ENCODE measurements at places on chromosomes 12 and 14. TPM values are rescaled to one million over a fixed set of nuclear protein-coding genes. Genes with fewer than 3 reads are reported as not detected.
A peak's percentile ranks its signal among the peaks of the same experiment; 100 is the strongest.

GRCh38 chr12:117100251-117100650 lies 1.0 kb upstream of the TESC start:
- peak; percentile 57 for DNase-seq

- no peak for DNase-seq
These were observed 189.4 kb downstream of the NUAK1 start for GRCh38 chr12:105949391-105949790.

- DNase-seq: no peak
These were observed 126.9 kb downstream of the SLC25A21 start for GRCh38 chr14:37045340-37046061.

DNA sequence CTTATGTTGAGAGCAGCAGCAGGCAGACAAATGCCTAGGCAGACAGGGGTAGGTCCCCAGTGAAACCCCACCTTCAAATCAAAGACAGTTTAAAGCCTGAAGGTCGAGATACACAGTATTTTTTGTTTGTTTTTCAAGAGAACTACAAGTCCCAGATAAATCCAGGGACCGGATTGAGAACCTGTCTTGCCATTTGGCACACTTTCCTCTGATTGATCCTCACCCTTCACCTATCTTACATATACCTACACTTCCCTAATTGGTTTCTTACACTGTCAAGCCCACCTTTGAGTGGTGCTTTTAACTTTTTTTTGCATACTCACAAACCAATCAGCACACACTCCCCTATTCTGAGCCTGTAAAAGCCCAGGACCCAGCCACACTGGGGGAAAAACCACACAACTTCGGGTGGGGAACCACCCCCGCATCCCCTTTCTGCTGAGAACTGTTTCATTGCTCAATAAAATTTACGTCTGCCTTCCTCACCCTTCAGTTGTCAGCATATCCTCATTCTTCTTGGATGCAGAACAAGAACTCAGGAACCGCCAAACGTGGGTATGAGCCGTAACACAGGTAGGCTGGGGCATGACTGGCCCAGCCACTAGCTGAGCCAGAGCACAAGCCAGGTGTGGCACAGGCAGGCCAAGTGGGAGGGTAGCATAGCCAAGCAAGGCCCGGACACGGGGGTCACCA lies 11.1 kb downstream of the DICER1 start:
- DNase-seq: no peak

DNA sequence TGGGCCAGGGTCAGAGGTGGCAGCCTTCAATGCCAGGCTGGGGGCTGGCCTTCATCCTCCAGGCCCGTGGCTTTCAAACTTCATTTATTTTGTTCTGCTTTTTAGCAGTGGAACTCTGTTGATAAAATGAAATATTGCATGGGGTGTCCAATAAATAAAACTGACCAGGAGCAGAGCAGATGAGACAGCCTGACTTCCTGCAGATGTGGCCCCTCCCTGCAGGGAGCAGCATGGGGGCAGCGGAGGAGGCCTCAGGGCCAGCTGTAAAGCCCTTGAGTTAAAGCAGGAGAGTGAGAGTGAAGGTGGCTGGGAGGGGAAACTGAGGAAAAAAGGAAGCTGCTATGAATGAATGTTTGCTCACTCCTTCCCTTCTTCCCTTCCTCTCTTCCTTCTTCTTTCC lies 120.3 kb downstream of the RPAP3 start:
- no peak for DNase-seq

DNA sequence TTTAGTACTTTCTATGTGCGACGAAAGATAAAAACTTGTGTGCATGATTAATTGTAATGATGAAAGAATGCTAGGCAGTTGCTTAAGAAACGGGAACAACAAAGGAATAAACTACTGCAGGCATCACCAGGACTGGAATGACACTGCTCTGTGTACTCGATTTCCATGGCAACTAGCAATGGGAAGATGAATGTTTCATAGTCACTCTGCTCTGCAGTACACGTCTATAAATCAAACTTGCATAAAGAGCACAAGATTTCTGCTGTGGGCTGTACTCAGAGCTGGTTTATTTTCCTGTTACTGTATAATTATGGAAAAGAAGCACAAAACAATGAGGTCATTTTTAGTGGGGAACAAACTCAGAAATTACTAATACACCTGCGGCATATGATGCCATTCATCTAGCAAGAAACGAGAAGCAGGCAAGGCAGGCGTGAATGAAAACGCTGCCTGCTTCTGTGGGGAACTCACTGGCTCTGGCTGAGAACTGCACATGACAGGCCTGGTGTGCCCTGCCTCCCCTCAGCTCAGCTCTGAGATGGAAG lies 41.8 kb downstream of the EFCAB11 start:
- peak; percentile 99 for DNase-seq

- no peak for DNase-seq
These were observed 8.1 kb upstream of the ALDH1L2 start for GRCh38 chr12:105092336-105092735.

DNA sequence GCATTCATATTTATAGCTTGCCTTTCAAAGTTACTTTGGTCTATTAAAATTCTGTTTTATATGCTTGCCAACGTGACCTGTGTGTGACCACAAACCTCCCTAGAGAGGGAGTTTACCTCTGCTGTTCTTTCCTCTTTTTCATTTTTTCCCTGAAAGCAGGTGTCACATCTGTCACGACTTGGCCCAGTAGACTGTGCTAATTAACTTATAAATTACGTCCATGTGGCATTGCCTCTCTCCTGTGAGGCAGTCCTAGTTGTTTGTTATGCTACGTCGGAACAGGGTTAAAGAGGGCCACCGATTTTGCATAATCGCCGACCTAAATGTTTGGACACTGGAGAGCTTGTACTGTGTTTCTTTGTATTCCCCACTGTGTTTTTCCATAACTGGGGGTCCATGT lies 343.9 kb upstream of the FLRT2 start:
- no peak for DNase-seq

DNA sequence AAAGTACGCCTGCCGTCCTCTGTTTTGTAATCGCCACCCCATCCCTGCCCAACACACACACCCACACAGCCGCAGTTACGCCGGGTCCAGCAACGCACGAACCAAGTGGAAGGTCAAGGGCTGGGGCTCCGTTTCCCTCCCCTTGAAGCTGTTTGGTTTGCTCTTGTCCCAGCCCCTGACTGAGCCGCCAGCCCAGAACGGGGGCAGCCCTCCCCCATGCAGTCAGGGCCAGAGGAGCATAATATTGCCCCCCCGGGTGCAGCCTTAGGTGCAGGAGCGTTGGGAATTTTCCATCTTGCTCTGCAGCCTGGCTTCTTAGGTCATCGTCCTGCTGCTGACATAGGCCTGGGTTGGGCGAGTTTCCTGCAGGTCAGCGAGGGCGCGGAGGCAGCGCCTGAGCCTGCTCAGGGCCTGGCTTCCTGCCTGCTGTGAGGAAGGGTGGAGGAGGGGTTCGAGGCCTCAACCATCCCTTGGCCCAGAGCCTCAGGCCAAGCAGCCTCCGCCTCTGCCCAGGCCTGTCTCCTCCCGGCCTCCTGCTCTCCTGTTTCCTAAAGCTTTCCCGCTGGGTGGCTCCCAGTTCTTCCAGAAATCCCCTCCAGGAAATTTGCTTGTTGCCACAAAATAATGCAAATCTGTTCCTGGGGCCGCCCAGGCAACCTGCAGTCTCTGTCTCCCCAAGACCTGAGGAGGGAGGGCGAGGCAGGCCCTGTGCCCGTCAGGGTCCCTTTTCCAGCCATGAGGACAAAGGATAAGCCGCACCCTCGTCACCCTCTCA lies 44.5 kb downstream of the PSMA6 start:
- DNase-seq: no peak

DNA sequence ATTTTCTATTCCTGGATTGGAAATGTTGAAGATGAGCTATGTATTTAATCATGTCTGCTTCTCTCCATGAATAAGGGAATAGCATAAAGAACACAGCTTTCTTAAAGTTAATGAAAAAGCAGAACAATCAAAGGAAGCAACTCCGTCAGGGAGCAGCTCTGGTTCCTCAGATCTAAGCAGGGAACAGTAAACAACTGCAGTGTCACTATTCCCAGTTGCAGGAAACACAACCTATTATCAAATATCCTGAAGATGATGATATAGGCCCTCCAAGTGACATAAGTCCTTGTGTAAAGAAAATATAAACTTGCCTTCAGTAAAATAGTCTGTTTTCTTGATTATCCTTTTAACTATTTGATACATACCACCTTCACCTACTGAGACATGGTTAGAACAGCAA lies 228.1 kb downstream of the KCNC2 start:
- DNase-seq: no peak

DNA sequence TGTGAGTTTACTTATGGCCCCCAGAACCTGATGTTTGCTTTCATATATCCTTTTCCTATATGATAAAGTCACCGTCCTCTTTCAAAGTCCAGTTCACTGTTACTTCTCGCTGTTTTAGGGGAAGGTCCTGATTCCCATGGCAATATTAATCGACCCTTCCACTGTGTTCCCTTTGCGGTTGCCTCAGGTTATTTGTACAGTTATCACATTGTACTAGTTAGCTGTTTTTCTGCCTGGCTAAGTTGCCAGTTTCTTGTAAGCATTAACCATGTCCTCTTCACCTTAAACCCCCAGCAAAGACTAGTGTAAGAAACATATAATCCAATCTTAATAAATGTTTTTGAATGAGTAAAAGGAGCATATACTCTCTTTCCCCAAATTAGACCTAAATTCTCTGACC lies 115.0 kb upstream of the PPFIA2 start:
- DNase-seq: no peak

DNA sequence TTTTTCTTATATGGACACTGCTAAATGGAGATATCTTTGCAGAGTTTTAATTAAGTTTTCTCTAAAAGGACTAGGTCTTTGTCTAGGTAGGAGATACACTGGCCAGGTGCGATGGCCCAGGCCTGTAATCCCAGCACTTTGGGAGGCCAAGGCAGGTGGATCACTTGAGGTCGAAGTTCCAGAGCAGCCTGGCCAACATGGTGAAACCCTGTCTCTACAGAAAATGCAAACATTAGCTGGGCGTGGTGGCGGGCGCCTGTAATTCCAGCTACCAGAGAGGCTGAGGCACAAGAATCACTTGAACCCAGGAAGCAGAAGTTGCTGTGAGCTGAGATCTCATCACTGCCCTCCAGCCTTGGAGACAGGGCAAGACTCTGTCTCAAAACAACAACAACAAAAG lies 17.1 kb upstream of the CERS5 start:
- no peak for DNase-seq

DNA sequence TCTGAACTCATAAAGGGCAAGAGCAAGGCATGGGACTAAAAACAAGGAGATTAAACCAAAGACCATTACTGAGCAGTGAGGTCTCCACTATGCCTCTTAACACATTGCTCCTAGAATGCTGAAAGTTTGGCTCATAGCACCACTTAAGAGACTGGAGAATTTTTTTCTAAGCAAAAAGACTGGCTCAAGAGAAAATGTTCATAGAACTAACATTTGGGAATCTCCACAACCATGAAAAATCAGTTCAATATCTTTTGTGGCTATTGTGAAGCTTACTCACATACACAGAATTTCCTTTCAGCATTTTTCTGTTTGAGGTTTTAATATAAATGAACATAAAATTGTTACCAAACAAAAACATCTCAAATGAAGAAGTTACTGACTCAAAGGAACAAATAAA lies 255.8 kb downstream of the CCDC91 start:
- peak; percentile 6 for DNase-seq

GRCh38 chr12:119476951-119477350 lies 116.6 kb upstream of the TMEM233 start:
- no peak for DNase-seq

DNA sequence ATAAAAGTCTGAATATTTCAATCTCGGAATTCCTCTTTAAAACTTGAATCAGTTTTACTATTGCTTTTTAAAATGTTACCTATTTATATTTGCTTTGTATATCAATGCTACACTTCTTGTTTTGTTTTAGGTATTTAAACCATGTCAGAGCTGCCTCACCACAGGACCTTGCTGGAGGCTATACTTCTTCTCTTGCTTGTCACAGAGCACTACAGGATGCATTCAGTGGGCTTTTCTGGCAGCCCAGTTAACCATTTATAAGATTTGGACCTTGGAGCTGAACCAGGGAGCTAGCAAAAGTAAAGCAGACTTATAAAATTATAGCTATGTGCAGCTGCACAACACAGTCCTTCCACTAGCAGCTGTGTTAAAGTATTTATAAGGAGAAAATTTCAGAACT lies 12.8 kb downstream of the TRMT5 start:
- DNase-seq: no peak

- DNase-seq: no peak
These were observed 51.1 kb downstream of the TMTC1 start for GRCh38 chr12:29732593-29732992.

DNA sequence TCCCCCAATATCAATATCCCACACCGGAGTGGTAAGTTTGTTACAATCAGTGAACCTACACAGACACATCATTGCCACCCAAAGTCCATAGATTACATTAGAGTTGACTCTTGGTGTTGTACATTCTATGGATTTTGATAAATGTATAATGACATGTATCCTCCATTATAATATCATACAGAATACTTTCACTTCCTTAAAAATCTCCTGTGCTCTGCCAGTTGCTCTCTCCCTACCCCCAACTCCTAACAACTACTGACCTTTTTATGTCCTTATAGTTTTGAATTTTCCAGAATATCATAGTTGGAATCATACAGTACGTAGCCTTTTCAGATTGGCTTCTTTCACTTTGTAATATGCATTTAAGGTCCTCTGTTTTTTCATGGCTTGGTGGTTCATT lies 48.4 kb downstream of the SLC4A8 start:
- no peak for DNase-seq

GRCh38 chr14:70130482-70130881 lies 58.3 kb downstream of the SLC8A3 start:
- DNase-seq: no peak

- DNase-seq: no peak
These were observed 115.4 kb downstream of the ESRRB start for GRCh38 chr14:76491172-76491930.

GRCh38 chr14:78345131-78345744 lies 175.1 kb downstream of the NRXN3 start:
- DNase-seq: no peak

- DNase-seq: no peak
These were observed 80.6 kb downstream of the KCNK10 start for GRCh38 chr14:88242446-88242845.

- peak; percentile 45 for DNase-seq
These were observed 100.9 kb downstream of the NCOR2 start for GRCh38 chr12:124466216-124467128.

DNA sequence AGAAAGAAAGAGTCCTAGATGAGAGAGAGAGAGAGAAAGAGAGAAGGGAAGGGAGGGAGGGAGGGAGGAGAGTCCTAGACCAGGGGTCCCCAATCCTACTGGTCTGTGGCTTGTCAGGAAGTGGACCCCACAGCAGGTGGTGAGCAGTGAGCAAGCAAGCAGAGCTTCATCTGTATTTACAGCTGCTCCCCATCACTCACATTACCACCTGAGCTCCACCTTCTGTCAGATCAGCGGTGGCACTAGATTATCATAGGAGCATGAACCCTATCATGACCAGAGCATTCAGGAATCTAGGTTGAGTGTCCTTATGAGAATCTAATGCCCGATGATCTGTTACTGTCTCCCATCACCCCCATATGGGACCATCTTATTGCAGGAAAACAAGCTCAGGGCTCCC lies 39.2 kb upstream of the AMN1 start:
- DNase-seq: no peak

GRCh38 chr12:89712706-89713105 lies 4.1 kb upstream of the ATP2B1 start:
- DNase-seq: no peak

LAG3 gene
- not detected for total RNA-seq

NPFF gene
- not detected for total RNA-seq

KRT77 gene
- not detected for total RNA-seq

EML5 gene
- not detected for total RNA-seq

TSPAN19 gene
- not detected for total RNA-seq

FLVCR2 gene
- not detected for total RNA-seq

NRDE2 gene
- 10.2 TPM for total RNA-seq
